ENCODE measurements at places on chromosomes 6 and 20.

DNA sequence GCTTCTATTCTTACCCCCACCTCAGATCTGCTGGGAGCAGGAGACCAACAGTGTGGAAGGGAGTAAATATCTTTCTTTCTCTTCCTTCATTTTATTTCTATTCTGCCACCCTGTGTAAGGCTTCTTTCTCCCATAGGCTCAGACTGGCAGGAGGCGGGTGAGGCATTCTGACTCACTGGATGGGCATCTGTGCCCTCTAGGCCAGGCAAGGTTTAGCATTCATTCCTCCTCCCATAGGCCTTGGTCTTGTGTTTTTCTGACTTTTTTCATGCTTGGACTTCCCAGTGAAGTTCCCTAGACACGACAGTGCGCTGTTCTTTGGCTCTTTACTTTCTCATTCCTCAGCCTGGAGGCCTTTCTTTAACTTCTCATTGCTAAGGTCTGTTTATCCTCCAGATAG lies 235.2 kb downstream of the SYNE1 start:
- DNase-seq: no peak

GRCh38 chr6:147105786-147106185 lies 98.4 kb upstream of the STXBP5 start:
- no peak for DNase-seq

DNA sequence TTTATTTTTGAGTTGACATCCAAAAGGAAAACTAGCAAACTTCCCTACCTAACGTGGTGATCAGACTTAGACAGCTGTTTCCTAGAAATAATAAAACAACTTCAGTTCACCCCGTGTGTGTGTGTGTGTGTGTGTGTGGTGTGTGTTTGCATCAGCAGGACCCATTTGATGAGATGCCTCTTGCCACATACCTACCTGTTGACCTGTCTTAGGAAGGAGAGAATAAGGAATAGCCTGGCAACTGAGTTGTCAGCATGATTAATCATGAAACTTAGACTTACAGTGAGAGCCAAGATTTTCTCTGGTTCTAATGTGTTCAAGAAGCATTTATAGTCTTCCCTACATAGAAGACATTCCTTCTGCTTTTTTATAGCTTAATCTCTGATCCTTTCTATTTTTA lies 16.1 kb upstream of the PBOV1 start:
- no peak for DNase-seq

- no peak for DNase-seq
These were observed 88.0 kb upstream of the ADGRF1 start for GRCh38 chr6:47130086-47130485.

GRCh38 chr20:23356203-23356602 lies 5.6 kb downstream of the NXT1 start:
- DNase-seq: no peak

GRCh38 chr20:44146272-44146671 lies 40.7 kb downstream of the JPH2 start:
- DNase-seq: no peak

DNA sequence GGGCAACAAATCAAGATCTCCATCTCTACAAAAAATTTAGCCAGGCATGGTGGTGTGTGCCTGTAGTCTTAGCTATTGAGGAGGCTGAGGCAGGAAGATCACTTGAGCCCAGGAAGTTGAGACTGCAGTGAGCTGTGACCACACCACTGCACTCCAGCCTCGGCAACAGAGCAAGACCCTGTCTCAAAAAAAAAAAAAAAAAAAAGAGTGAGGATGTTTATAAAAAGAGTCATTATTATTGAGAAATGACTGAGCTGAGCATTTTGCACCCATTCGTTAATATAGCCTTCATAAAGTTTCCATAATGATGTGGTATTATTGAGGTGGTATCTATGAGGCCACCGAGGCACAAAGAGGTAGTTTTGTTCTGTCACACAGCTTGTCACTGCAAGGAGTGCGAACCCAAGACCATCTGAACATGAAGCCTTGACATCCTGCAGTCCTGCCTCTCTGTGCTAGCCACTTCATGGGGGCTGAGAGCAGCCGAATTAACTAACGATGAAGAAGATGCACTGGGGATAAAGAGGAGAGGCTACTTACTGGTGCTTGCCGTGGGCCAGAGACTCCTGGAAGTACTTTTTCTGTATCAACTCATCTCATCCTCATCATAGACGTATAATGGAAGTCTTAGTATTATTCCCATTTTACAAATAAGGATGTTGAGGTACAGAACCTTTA lies 175.5 kb downstream of the BCAS1 start:
- DNase-seq: no peak

GRCh38 chr6:1296542-1296941 lies 15.4 kb upstream of the FOXQ1 start:
- DNase-seq: no peak

DNA sequence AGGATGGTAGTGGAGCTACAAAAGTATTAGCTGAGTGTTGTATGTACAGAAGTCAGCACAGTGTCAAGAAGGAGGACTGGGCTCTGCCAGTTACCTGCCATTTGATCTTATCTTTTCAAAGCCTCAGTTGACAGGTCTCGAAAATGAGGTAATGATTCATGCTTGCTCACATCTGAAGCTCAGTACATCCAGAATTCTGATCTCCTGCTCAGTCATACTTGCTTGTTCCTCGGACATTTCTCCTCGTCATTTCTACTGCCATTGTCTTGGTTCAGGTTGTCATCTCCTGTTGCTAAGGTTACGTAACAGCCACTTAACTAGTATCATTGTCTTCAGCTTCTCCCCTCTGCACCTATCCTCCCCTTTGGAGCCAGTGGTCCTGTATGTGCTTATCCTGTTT lies 89.5 kb downstream of the SLX4IP start:
- no peak for DNase-seq

DNA sequence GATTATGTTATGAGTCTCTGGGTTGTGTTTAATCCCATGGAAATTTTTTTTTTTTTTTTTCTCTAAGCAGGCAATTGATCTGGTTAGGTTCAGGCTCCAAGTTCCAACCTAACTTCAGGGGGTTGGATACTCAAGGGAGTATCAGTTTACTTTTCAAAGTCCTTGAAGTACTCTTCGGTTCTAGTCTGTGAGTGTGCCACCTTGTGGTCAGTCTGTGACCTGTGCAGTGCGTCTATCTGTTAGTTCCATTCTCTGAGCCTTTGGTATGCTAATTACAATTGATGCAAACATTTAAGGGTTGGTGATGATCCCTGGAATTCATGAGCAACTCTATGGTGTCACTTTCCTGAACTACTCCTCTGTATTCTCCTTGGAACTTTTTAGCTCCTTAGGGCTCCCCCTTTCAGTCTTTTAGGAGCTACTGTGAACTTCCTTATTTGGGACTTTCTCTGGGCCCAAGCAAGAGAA lies 342.0 kb downstream of the SOX4 start:
- DNase-seq: no peak

GRCh38 chr6:119449331-119450156 lies 100.0 kb upstream of the MAN1A1 start:
- DNase-seq: no peak

DNA sequence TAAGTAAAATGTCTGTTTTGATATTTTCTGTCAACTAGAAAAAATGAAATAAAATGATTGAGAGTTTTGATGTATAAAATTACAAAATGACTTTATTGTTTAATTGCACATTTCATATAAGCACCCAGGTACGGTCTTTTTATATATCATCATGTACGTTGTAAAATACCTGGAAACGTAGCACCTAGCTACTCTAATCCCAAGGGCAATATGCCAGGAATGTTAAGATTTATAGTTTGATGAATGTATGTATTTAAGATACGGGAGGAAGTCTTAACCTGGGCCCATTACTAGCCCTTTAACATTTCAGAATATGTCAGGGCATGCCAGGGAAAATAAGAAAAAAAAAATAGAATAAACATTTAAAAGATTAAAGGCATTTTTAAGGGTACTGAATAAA lies 490.9 kb upstream of the NRSN1 start:
- DNase-seq: no peak

GRCh38 chr6:138588805-138589434 lies 89.6 kb upstream of the NHSL1 start:
- peak; percentile 27 for DNase-seq

DNA sequence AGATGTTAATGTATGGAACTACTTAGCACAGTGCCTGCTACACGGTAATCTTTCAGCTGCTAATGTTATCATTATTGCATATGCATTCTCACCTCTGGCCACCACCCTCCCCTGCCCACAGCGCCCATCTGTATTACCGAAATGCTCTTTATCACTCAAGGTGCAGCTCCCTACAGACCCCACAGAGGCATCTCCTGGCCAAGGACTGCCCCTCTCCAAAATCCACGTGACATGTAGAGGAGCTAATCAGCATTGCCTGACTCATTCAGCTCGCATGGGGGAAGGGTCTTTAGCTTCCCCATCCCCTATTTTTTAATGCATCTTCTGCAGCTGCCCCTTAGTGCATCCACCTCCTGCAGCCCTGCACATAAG lies 41.8 kb downstream of the SLC22A23 start:
- DNase-seq: no peak

GRCh38 chr6:4101298-4101697 lies 22.4 kb upstream of the FAM217A start:
- DNase-seq: no peak

GRCh38 chr6:124099520-124099919 lies 295.9 kb downstream of the NKAIN2 start:
- DNase-seq: no peak

GRCh38 chr6:63348836-63349235 lies 29.1 kb upstream of the LGSN start:
- DNase-seq: no peak

DNA sequence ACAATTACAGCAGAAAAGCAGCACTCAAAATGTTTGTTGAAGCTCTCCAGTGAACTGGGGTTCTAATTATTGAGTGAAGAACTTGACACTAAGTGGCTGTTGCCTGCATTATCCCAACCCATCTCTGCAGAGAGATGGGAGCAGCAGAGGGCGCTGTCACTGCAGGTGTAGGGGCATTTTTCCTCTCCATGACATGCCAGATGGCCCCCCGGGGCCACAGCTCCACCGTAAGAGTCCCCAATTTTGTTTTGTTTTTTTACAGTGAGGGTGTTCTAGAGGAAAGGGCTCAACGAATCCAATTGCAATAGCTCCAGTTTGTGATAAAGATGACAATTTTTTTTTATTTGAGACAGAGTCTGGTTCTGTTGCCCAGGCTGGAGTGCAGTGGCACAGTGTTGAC lies 1.9 kb upstream of the FUCA2 start:
- DNase-seq: peak; percentile 36

- no peak for DNase-seq
These were observed 356.9 kb downstream of the KIF16B start for GRCh38 chr20:16216227-16216913.

GRCh38 chr20:37797669-37798175 lies 103.9 kb downstream of the CTNNBL1 start:
- no peak for DNase-seq

DNA sequence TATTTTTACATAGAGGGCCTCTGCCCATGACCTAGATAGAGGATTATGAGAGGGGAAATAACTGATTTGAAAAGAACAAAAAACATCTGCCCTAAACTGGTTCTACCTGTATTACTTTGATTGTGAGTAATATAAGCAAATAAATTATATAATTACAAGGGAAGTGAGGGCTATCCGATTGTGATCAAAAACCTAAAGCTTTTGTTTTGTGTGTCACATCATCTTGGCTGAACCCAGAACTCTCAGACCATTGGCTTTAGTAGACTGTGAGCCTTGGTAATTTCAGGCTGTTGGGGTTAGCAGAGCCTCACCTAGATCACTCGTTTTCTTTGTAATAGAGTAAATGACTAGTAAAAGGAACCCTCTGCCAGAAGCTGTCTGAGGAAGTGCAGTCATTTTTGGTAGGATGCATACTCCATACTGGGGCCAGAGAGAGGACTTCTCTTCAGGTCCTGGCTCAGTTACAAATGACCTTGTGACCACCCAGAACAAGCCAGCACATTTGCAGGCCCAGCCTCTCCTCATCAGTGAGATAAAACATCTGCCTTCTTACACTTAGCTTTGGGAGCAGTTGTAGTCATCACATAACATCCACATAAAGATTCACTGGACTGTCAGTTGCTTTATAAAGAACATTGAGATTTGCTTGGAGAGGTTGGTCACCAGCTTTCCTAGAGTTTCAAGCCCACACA lies 13.5 kb downstream of the STK35 start:
- DNase-seq: no peak

DNA sequence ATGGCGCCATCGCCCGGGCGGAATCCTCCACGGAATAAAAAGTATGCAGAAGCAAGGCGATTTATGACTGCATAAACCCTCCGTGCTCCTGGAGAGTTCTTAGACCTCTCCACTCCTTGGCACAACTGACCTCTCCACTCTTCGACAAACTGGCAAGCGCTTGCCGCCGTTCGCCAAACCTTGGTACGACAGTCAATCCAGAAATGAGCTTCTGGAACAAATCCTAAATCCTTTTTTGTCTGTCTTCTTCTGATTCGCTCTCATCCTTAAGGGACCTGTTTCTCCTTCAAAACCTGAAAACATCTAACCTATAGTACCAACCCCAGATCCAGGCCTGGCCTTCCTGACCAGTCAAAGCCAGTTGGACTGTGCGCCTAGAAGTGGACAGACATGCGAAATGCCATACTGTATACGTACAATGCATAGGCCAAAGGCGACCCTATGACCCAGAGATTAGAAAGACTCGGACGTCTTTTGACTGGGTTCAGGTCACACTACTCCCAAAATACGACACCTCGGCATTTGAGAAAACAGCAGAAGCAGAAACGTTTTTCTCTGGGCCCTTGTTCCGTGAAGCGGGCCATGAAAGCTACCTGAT lies 59.4 kb downstream of the TRIM27 start:
- no peak for DNase-seq

- no peak for DNase-seq
These were observed 202.6 kb upstream of the HEY2 start for GRCh38 chr6:125546841-125547251.

GRCh38 chr6:9062596-9062995 lies 627.3 kb upstream of the SLC35B3 start:
- no peak for DNase-seq

- DNase-seq: no peak
These were observed 62.5 kb upstream of the PTGIS start for GRCh38 chr20:49630396-49630951.

DNA sequence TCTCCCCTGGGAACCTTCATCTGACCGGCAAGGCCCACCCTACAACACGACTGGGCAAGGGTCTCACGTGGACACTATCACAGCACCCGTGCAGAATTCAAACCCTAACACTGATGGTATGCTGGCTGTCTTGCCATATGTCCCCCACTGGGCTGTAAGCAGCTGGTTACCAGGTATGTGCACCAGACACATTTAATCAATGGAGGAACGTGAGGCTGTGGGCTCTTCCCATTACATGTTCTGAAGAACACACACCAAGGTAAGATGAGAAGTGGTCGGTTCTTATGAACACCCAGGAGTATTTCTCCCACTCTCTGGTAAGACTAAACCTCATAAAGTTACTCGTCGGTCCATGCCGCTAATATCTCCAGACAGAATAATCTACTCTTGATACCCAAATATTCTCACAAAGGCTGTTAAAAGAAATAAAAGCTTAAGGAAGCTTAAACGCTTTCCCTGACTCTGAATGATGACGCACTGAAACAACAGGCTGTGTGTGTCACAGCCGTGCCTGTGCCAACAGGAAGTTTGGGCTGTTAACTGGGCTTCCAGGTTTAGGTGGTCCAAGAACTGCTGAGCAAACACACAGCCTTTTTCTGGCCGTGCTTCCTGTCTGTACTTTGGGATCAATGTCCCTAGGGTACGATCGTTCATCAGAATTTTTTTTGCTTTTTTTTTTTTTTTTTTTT lies 75.3 kb downstream of the SLC23A2 start:
- no peak for DNase-seq

GRCh38 chr6:79239536-79240168 lies 5.2 kb upstream of the HMGN3 start:
- no peak for DNase-seq

GRCh38 chr6:146543211-146543939 lies at the start of gene RAB32:
RAB32 (plus strand) TSS chr6:146543833; CDS start chr6:146543872, 39 bp downstream.
- DNase-seq: no peak

All from T-helper 9 cell (primary cell).